Lung microvascular endothelial cell (primary cell): ENCODE measurements at places on chromosomes 11 and 22.

- no peak for DNase-seq
Measured at GRCh38 chr11:81967242-81967641, 766.4 kb downstream of the FAM181B start.

- DNase-seq, result no peak
Measured at GRCh38 chr11:64637334-64638017, 46.5 kb downstream of the SLC22A12 start.

DNA sequence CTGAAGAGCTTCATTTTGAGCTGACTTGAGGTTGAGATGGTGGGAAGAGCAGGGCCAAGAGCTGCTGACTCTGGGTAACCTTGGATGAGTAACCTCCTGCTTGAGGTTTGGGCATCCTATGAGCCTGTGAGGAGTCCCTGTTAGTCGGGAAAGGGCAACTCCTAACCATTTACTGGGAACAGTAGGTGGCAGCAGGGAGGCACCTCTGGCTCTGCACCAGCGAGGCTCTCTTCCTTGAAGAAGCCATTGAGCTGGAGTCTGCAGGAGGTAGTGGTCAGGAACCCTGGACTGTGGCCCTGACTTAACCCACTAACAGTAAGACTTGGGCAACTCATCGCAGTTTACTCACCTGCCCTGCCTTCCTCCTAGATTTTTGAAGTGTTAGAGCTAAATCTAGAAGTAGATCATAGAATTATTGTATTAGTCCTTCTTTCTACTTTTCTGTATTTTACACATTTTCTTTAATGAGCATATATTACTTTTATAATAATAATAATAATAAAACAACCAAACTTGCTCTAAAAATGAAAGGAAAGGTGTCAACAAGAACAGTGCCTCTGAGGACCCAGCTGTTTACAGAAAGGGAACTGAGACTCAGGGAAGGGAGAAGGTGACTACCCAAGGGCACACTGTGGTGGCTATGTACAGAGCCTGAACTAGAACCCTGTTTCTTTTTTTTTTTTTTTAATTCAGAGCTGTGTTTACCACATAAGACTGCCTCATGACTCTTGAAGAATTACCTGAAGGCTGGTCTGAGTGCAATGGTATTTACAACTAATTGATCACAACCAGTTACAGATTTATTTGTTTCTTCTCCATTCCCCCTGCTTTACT, 47.5 kb downstream of the MEI1 start:
- DNase-seq, result peak; percentile 77

GRCh38 chr11:67584205-67584880, 731 bp downstream of the GSTP1 start:
- peak; percentile 30 for DNase-seq

DNA sequence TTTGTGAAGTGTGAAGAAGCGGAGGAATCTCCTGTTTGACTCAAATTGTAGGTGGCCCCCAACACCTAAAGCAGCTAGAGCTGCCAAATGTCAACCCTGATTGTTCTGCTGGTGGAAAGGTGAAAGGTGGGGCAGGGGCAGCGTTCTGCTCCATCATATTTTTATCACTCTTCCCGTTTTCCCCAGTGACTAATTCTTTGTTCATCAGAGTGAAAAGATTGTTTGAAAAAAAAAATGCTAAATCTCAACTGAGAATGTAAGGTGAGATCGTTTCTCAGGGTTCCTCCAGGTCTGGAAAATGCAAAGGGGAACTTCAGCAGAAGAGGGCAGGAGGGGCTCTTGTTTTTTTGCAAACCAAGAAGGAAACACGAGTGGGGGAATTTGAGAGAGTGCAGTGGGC, 137.7 kb downstream of the MN1 start:
- DNase-seq, result peak; percentile 56

DNA sequence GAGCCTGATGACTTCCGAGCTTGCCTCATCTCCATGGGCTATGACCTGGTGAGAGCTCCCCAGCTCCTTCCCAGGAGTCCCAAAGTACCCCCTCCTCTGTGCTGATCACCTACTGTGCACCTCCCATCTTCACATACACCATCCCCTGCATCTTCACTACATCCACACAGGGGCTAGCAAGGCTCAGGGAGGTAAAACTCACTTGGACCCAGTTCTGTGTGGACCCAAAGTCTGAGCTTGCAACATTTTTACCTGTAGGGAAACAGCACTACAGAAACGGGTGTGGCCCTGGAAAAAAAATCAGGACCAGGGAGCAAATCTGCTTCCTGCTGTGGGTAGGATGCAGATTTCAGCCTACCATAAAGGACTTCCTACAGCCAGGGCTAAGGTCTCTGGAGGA, 6.1 kb downstream of the CTSF start:
- DNase-seq, result no peak

GRCh38 chr11:76613901-76614300, 56.6 kb downstream of the LRRC32 start:
- no peak for DNase-seq

DNA sequence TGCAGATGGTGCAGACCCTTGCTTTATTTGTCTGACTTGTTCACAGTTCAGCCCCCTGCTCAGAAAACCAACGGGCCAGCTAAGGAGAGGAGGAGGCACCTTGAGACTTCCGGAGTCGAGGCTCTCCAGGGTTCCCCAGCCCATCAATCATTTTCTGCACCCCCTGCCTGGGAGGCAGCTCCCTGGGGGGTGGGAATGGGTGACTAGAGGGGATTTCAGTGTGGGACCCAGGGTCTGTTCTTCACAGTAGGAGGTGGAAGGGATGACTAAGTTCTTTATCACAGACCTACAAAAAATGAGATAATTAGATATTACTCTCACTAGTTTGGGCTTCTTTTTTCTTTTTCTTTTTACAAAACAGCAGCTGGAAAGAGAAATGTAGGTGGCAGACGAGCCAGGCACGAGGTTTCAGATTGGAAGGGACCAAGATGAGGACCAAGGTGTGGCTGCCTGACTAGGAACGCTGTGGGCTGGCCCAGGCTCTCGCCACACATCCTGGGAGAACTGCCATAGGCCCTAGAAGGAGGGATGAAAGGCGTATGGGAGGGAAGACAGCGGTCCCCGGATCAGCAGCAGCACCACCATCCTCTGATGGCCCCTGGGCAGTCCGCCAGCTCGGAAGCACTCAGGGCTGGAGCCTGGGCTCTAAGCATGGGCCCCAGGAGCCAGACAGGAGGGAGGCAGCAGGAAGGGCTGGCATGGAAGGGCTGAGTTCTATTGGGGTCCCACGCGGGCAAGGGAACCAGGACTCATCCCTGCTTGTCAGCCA, 14.2 kb downstream of the TXN2 start:
- no peak for DNase-seq

GRCh38 chr11:71322861-71323582, 70.6 kb upstream of the SHANK2 start:
- no peak for DNase-seq
